CD4-positive, alpha-beta T cell treated with Interleukin-15 for 4 hours (primary cell): ENCODE measurements at places on chromosomes 4 and X.

- DNase-seq, result no peak
Measured at GRCh38 chr4:22416403-22416802, 99.5 kb downstream of the ADGRA3 start.

DNA sequence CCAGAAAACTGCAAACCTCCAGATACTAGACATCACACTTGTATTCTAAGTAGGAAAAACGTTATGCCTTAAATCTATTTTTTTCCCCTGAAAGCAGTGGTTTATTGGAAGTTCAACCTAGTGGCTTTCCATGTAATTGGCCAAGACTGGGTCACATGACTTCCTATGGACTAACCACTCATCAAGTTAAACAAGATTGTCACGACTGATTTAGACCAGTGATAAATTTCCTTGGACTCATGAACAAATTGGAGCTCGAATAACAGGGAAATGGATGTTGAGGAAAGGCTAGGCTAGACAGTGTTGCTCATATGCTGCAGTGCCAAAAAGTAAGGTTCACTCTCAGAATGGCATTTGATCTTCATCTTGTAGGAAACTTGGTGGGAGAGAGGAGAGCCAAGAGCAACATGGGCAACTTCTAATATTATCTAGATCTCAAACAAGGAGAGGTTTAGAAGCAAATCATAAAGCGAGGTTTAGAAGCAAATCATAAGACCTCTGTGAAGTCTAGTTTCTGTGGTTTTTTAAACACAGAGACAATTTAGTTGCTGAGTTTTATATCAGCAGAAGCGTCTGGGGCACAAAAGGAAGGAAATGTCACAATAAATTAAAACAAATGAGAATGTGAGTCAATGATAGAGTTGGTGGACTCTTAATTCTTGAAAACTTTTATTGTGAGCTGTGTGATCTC lies 165.6 kb upstream of the BOD1L1 start:
- DNase-seq, result no peak

- no peak for DNase-seq
Measured at GRCh38 chr4:5364406-5364805, 313.1 kb downstream of the STK32B start.

DNA sequence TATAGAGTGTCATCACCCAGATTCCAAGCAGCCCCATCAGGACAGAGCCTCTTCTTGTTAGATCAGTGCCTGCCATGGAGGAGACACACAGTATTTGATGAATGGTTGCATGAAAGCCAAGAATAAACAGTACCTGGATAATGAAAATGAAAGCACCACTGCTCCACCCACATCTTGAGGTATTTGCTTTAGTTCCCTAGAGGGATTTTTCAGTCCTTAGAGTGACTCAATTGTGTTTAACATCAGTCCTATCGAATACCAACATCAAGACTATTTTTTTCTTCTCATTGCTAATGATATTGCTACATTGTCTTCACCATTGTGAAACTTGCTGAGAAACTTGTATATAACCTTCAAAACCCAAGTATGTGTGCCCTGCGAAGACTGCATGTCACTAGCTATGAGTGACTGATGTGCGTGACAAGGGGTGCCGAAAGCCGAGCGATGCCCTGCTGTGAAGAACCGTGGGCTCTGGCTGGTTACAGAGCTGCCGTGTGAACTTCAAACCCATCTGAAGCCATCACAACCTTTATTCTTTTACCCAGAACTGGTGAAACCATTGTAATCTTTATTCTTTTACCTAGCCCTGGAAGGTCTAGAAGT lies 211.3 kb upstream of the FAT1 start:
- no peak for DNase-seq

DNA sequence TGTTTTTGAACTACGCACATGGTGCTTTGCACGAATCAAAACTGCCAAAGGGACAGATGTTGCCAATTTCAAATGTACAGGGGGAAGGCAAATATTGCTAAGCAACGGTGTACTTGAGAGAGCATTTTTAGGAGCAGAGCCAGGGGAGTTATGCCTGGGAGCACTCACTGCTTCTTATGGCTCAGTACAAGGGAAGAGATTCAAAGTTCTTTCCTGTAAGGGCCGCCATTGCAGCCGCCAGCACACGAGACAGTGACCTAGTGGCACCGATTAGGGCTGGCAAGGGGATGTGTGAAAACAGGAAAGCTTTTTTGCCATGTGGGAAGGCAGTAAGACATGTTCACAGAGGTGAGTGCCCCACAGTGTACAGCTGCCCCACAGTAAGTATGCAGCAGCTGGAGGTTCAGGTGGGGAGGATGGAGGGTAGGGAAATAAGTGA lies 133.8 kb downstream of the AFF1 start:
- DNase-seq, result no peak

DNA sequence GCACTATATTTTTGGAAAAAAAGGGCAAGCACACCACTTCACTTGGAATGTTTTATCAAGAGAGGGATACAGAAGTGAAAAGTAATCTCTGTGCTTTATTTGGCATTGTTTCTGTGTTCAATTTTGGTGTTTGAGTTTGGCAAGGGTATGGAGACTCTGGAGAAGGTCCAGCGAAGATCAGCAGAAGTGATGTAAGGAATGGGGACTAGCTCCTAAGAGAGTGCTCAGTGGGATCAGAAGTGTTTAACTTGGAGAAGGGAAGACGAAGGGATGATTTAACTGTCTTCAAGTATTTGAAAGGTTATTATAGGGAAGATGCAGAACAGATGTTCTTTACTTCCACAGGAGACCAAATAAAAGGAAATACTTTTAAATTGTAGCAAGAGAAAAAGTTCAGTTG lies 74.3 kb downstream of the CFAP299 start:
- no peak for DNase-seq
